ENCODE measurements at places on chromosomes 11 and 22.

GRCh38 chr11:122717264-122717867 is 61.8 kb downstream of the UBASH3B start:
- no peak for DNase-seq

DNA sequence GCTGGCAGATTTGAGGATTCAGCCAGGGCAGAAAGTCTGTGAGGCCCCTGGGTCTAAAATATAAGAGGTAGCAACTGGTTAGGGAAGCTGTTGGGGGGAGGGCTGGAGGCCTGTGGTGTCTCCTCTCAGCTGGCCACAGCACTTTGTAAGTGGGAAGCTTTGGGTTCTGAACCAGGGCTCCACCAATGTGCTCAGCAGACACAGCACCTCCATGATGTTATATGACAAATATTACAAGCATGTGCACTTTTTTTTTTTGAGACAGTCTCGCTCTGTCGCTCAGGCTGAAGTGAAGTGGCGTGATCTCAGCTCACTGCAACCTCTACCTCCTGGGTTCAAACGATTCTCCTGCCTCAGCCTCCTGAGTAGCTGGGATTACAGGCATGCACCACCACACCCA is 8.0 kb downstream of the ARHGAP1 start:
- no peak for DNase-seq

DNA sequence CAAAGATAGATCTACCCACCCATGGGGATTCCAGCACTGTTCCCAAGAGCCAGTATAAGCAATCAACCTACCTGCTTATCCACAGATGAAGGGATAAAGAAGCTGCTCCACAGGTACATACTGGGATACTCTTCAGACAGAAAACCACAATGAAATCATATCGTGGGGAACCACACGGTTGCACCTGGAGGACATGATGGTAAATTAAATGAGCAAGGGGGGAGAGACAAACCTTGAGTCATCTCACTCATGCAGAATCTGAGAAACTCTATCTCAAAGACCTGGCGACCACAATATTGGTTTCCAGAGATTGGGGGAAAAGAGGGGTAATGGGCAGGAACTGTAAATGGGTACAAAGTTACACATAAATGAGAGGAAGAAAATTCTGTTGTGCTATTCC is 14.5 kb downstream of the RGL4 start:
- no peak for DNase-seq

- DNase-seq, result no peak
Measured at GRCh38 chr11:47914743-47915142, 65.6 kb upstream of the PTPRJ start.
